ENCODE measurements at places on chromosomes 1 and 21. TPM values are rescaled to one million over a fixed set of nuclear protein-coding genes. Genes with fewer than 3 reads are reported as not detected.

TNFRSF9 gene
- total RNA-seq: 0.18 TPM

LPAR3 gene
- 20.8 TPM for total RNA-seq

USH2A gene
- total RNA-seq: 0.23 TPM

GRCh38 chr21:44926331-44927101, 5.8 kb upstream of the ITGB2 start:
- no peak for DNase-seq

GRCh38 chr1:11331036-11331944, 58.3 kb downstream of the UBIAD1 start:
- no peak for DNase-seq

DNA sequence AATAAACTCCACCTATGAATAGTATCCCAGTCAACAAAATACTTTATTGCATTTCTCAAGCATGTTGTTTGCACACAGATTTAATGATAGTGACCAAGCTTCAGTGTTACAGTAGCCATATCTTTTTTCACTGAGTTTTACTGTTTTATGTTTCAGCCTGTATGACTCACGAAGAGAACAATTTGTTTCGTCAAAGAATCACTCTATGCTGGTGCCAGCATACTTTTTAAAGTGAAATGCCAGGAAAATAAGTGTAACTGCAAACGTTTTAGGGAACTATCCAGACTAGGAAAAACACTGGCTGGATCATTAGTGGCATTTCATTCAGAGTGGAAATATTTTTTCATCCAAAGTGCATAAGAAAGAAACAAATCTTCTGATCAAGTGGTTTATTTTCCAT, 210.8 kb downstream of the COL11A1 start:
- DNase-seq: no peak

GRCh38 chr1:25810341-25811299, 9.1 kb upstream of the MTFR1L start:
- DNase-seq: peak; percentile 77

Data from ureter (tissue), 1 donor.